GM19239 (cell line): ENCODE measurements at places on chromosomes 4 and X.

DNA sequence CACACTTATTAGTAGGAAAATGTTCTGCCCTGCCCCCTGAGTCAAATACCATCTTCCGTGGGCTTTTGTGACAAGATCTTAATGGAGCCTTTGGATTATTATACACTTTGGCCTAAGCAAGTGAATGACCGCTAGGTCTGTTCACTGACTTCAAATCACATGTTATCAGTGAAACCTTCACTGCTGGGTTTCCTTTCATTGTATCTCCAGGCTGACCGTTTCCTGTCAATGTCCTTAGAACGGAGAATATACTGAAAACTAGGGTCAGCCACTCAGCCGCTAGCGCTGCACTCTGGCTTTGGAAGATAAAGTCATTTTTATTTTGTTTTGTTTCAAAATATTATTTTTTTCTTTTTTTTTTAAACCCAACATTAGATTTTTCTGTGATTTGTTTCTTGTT lies 107.0 kb upstream of the TLL1 start:
- no peak for DNase-seq

DNA sequence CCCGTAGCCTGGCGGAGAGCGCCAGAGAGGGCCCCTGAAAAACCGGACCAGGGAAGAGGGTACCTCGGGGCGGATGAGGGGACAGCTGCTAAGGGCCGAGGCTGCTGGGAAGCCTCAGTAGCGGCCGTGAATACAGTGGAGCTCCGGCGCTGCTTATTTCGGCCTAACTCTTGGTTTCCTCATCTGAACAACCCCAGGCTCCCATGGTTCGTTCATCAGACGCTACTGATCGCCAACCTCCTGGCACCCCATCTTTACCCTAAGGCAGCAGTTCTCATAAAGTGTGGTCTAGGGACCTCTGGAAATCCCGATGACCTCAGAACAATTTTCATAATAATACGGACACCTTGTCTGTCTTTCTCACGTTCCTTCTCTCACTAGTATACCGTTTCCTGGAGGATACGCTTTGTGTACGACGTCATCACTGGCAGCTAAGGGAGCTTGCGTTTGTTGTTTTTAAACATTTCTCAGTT lies 645 bp upstream of the RAB28 start:
- peak; percentile 1 for DNase-seq

DNA sequence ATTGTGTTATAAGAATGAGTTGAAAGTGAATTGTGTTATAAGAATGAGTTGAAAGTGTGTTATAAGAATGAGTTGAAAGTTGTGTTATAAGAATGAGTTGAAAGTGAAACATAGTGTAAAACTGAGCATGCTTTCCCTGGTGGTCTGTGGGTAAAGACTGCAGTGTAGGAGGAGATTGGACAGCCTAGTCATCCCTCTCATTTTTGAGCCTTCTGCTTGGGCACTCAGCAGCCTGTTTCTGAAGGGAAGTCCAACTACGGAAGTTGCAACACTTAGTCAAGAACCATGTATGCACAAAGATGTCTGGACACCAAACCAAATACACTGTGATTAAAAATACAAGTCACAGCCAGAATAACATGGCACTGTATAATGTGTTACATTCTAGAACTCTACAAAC lies 72.6 kb downstream of the ANK2 start:
- no peak for DNase-seq

- no peak for DNase-seq
These were observed 461.4 kb downstream of the MID1IP1 start for GRCh38 chrX:39262641-39263040.

GRCh38 chr4:185771711-185772390 lies 40.1 kb downstream of the SORBS2 start:
- DNase-seq, result no peak

GRCh38 chrX:153319295-153320046 lies 2.1 kb downstream of the PNMA6F start:
- no peak for DNase-seq

DNA sequence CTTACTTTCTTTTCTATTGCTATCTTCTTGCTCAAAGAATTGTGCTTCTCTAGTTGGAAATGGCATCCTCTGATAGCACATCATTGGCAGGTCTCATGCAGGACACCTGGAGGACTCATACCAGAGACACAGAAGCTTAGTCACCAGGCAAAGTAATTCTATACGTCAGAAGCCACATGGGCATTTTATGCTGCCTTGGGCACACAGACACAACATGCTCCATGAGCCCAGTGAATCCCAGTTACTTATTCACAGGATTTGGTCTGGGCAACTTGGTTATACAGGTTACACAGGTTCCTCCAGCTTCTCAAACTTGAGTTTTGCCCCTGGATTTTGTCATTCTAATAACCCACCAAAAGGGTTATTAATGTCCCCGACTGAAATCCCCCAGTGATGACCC lies 7.1 kb downstream of the RASSF6 start:
- no peak for DNase-seq

GRCh38 chr4:100486496-100486895 lies 31.3 kb downstream of the EMCN start:
- DNase-seq, result no peak

GRCh38 chr4:106869551-106869950 lies 166.6 kb downstream of the DKK2 start:
- DNase-seq, result no peak

GRCh38 chr4:139887962-139888735 lies 222.5 kb downstream of the MGST2 start:
- no peak for DNase-seq

DNA sequence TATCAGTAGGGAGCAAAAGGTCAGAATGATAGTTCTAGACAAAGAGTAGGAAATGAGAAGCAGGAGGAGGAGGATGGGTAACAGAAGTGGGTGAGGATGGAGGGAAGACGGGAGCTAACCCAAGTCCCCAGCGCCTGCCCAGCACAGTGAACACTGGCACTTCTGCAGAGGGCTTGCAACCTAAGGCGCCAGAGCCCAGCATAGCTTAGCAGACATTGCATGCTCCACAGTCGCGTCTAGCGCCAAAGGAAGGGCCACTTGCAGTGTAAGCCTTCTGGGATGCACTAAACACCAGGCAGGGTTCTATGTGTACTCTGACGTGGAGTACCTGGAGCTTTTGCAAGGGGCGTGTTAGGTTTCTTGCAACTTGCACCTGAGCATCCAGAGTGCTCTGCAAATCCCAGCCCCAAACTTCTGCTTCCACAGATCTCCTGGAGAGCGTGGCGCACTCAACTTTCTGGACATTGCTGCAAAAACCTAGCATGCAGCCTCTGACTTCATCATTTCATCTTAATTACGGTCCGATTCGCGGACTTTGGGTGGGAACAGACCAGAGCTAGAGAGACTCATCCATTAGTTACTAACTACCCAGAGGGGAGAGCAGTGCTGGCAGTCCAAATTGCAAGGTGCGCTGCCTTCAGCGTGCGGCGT lies 46.5 kb upstream of the NKAP start:
- no peak for DNase-seq

DNA sequence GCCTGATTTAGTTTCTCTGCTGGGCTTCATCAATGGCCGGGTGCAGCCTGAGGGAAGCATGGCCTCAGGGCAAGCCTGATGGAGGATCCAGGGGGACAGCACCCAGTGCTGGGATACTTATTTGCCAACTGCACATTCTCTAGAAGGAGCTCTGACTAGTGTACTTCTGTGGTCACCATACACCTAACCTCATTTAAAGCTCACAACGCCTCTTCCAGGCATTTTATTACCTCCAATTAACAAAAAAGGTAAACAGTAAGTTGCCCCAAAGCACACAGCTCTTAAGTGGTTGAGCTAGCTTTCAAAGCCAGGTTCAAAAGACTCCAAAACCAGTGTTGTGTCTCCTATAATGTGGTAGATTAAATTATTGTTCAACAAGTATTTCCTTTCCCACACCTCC lies 26.8 kb upstream of the ATXN3L start:
- DNase-seq, result no peak
